HT1080 (cell line): ENCODE measurements at places on chromosomes 7 and 10.

GRCh38 chr7:2104107-2104710, 128.5 kb downstream of the MAD1L1 start:
- no peak for DNase-seq

DNA sequence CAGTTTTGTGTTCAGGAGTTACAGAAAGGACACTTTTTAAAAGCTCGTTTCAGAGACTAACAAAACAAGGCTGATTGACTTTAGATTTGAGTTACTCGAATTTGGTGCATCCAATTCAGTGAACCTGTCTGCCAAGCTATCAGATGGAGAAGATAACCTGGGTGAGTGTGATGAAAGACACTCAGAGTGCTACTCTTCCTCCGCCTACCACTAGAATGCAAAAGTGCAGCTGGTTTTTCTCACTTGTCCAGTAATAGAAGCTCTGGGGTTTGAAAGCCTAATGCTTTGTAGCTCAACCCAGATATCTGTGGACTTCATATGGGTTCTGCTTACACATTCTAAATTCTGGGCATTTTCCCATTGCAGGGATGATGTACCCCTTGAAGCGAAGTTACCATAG, 82.8 kb upstream of the NPY start:
- DNase-seq = no peak

DNA sequence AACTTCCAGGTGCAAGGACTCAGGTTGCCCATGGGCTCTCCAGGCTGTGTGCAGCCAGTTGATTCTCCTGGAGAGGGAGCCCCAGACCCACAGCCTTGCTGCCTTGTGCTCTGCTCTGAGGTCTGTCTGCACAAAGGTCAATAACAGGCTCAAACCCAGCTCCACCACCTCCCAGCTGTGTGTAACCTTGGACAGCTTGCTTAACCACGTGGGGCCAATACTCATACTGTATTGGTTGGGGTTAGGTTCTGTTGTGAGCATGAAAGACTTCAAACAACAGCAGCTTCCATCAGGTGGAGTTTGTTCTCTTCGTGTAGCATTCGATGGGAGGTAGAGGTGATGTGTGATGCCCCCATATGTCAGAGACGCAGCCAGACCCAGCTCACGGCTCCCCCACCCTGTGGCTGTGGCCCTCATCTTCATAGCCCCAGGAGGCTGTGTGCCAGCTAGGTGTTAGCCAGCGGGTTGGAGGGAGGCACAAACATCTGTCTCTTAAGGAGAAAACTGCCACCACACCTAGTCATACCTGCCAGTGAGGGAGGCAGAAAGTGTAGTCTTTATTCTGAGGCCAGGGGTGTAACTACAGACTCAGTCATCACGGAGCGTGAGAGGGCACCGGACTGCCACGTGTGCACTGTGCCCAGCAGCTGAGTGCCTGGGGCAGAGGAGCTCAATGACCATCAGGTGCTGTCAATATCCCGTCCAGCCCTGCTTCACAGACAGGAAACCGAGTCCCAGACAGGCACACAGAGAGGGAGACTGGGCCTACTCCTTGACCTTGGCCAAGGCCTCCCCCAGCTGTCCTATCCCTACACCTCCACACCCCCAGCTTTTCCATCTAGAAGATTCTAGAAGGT, 8.1 kb upstream of the POLD2 start:
- DNase-seq = peak; percentile 29

DNA sequence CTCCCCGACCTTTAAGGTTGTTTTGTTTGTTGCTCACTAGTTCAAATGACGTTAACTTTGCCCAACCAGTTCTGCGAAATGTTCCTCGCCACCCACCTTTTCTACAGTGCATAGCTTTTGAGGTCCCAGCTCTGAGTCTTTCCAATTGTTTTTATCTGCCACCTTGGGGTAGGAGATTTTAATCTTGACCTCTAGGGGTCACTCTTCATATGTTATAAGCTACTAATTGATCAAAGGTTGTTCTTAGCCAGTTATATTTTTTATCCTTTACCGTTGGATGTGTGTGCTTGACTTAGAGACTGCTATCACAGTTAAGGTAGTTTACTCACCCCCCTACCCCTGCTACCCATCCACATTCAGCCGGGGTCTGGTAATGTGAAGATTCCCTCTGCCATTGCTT, 372.4 kb downstream of the SUGCT start:
- peak; percentile 31 for DNase-seq

DNA sequence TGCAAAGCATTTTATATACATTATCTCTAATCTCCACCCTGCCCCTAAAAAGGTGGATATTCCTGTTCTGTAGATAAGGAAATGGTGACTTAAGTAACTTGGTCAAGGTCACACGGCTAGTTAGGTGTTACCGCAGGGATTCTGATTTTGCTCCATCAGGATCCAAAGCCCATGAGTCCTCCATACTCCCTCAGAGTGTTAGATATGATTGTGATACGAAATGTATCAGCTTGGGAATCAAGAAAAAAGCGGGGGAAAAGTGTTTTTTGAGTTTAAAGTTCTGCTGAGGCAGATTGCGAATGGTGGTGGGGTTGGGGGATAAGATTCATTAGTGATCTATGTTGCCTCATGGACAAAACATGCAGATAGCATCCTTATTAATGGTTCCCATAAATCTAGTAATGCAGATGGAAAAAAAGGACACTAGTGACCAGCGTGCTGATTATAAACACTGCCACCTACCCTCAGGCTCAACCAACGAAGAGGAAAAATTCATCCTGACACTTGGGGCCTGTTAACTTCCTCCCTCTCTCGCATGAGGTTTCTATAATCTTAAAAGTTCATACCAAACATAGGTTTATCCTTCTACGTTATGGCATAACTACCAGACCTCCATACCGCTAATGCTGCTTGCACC, 2.3 kb downstream of the ICA1 start:
- DNase-seq = no peak

DNA sequence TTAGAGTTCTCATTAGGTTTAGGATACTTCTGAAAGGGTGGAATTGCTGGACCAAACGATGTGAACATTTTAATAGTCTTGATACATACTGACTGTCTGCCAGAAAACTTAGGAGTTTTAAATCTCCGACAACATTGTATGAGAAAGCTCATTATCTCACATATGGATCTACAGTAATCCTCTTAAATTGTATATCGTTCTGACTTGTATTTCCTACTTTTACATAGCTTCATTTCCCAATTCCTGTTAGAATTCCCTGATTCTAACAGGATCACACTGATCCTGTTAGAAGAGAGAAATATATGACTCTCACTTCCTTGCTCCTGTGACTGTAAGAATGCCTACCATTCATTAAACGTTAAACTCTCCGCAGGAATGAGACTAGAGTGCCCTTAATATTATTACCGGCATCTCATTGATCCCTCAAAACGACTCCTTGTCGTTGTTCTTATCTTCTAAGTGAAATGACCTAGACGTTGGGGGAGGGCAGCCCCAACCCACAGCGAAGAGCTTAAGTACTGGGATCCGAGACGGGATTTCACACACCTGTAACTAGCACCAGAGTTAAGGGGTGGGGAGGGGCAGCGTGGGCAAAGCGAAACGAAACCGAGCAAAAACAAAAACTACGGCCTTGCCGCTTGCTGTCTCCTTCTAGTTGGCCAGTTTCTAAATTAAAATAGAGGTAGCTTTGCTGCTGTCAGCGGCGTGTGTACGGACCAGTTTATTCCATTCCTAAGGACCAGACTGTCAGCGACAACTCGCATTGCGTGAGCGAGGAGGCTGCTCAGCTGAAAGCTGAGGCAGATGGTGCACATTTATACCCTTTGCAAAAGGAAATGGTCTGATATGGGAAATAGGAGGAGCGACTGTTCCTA, 678 bp upstream of the TMEM106B start:
- DNase-seq = no peak

DNA sequence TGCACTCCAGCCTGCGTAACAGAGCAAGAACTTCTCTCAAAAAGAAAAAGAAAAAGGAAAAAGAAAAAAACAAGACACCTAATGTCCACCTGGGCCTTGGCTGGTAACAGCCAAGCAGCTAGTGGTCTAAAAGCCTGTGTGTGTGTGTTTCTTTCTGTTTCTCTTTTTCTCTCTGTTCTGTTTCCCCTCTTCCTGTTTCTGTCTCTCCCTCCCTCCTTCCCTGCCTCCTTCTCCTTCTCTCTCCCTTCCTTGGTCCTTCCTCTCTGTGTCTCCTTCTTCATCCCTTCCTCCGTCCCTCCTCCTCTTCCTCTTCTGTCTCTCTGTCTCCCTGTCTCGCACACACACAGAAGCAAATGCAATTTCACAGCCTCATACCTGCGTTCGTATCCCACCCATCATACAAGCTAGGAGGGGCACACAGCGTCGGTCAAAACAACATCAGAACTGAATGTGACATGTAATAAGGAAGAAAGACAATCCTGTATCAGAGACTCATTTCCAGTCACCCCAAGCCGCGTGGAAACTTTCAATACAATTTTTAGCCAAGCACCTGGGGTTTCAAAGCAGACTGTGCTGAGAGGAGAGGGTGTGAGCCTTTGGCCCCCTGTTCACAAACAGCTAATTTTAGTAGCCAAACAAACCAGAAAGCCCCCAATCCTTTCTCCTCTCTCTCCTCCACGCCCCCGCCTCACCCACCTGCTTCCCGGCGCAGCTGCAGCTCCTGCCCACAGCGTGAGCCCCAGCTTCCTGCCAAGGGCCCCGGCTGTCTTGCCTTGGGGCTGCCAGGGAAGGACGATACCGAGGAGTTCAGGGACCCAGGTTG, 50.2 kb upstream of the GNA12 start:
- DNase-seq = no peak
